ENCODE measurements at places on chromosomes 3 and 15. TPM values are rescaled to one million over a fixed set of nuclear protein-coding genes. Genes with fewer than 3 reads are reported as not detected.

DNA sequence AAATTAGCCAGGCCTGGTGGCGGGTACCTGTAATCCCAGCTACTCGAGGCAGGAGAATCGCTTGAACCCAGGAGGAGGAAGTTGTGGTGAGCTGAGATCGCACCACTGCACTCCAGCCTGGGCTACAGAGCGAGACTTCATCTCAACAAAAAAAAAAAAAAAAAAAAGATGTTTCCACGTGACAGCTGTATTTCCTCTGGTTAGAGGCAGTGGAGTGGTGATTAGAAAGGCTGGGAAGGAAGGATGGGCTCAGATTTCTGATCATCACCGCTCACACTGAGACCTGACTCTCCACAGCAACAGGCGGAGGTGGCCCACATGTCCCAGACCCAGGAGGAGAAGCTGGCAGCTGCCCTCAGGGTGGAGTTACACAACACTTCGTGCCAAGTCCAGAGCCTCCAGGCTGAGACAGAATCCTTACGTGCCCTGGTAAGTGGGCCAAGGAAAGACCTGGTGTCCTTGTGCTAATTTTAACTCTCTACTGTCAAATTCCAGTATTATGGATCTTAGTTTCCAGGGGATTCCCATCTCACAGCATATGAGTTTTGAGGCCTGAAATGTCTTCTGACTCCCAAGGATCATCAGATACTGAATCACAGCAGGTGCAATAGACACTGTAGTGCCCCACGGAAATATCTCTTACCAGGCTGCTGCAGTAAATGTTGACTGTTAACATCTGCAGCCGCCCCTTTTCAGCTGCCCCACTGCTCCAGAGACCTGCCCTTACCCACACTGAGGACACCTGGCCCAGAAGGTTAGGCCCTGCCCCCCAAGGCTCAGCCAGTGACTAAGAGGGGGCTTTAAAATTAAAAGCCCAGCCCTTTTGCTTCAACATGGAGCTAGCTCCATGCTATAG is 66.9 kb downstream of the BFSP2 start:
- DNase-seq: no peak

DNA sequence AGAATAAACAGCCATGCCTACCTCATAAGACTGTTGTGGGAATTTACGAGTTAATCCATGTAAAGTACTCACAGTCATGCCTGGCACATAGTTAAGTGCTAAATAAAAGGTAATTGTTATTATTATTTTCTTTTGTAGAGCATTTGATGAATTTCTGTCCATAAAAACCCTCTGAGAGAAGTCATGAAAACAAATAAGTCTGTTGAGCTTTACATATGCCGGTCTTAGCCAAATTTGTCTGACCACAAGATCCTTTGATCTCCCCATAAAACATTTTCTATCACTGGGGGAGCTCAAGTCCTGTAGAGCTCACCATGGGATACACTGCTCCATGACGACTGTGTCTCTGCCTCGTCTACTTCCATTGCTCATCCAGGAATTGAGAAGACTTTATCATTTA is 114.0 kb downstream of the MAGI1 start:
- no peak for DNase-seq

DNA sequence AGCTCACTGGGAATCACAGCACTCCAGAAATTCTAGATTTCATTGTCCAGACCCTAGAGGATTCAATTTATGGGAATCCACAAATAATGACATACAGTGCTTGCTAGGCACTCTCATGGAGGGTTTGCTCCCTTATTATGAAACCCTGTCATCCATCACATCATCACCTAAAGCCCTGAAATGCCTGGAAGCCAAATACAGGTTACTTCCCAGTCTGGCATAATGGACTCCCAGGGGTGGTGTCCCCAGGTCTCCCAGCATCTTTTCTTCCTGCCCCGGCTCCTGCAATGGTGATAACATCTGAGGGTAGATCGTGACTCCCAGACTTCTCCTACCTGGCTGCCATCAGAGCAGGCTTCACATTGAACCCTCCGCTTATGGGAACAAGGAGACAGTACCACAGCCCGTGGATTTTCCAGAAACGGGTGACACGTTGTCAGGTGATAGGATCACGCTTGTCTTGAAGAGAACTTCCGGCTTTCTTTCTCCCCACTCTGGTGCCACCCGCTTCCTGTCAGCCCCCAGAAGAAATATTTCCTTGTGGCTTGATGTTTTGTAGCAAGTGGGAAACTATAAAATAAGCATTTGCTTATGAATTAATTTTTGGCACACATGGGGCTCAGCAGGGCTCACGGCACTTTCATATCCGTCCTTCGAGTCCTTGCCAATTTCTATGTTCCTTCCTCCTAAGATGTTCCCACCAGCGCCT is 238.7 kb upstream of the BHLHE40 start:
- DNase-seq: no peak

GRCh38 chr3:184635774-184636173 is 74.2 kb downstream of the EPHB3 start:
- DNase-seq: no peak

DNA sequence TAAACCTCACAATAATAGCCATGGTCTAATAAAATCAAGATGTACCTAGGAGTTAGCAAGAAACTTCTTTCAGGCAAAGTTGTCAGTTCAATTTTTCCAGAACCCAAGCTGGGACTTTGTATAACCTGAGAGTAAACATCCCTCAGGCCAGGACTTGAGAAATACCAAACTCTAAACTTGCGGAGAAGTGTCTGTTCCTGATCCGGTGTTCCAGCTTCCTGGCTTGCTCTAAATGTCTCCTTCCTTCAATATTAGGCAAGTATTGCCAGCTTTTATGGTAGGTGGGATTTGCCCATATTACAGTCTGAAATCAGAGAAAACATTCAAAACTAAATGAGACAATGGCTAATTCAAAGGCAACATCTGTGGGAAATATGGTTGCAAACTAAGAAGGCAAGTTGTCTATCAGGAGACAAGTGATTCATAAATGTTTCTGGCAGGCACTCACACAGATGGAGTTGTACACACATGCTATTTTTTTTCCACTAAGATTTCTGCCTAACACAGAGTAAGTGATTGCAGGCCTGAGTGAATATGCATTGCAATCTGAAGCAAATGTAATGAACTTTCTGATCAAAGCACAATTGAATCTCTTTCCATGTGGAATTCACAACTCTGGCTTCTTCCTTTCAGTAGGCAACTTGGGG is 88.3 kb upstream of the COL8A1 start:
- no peak for DNase-seq

GRCh38 chr3:123618768-123619484 is 34.1 kb upstream of the HACD2 start:
- no peak for DNase-seq

- DNase-seq: no peak
These were observed 61.2 kb upstream of the LRTM1 start for GRCh38 chr3:54988838-54989630.

The CPNE9 gene
- total RNA-seq: 0.14 TPM

Measured in thymus (tissue), 14 donors.